ENCODE measurements at places on chromosomes 5 and 9. TPM values are rescaled to one million over a fixed set of nuclear protein-coding genes. Genes with fewer than 3 reads are reported as not detected.

NDUFA8 gene
- total RNA-seq = 37.5 TPM

SLC6A18 gene
- not detected for total RNA-seq

PAEP gene
- total RNA-seq = not detected

GDA gene
- 1.3 TPM for total RNA-seq

ALDH1A1 gene
- total RNA-seq = 80.1 TPM

ITK gene
- 4.4 TPM for total RNA-seq

GRM6 gene
- total RNA-seq = not detected

PDE4D gene
- total RNA-seq = 28.2 TPM

GCNT4 gene
- 1.3 TPM for total RNA-seq

IL31RA gene
- not detected for total RNA-seq

DNA sequence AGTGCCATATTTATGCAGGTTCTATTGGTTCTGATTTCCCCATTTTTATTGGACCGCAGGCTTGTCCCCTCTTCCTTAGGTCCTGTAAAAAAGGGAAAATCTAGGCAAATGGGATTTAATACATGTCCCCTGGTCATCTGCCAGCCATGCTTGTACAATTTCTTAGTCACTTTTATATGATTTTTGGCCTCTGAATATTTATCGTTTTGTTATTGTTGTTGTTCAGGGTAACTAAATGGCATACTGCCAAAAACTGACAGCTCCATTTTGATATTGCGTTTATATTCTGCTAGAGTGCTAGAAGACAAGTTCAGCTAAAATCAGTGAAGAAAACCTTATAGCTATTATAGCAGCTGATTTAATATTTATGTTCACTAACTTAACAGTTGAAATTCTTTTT lies 770.2 kb upstream of the FAM174A start:
- no peak for DNase-seq

DNA sequence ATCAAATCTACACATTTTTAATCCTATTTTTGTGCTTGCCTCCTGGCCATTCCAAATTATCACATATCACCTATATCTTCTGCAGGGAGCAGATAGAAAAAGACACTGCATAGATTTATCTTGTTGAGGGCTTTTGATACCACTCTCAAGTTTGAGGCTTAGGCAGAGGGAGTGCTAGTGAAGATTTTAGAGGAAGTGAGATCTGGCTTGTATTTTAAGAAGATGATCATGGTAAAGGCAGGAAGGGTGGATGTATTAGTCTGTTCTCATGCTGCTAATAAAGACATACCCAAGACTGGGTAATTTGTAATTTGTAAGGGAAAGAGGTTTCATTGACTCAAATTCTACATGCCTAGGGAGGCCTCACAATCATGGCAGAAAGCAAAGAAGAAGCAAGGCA lies 220.9 kb upstream of the TUT7 start:
- DNase-seq = no peak

DNA sequence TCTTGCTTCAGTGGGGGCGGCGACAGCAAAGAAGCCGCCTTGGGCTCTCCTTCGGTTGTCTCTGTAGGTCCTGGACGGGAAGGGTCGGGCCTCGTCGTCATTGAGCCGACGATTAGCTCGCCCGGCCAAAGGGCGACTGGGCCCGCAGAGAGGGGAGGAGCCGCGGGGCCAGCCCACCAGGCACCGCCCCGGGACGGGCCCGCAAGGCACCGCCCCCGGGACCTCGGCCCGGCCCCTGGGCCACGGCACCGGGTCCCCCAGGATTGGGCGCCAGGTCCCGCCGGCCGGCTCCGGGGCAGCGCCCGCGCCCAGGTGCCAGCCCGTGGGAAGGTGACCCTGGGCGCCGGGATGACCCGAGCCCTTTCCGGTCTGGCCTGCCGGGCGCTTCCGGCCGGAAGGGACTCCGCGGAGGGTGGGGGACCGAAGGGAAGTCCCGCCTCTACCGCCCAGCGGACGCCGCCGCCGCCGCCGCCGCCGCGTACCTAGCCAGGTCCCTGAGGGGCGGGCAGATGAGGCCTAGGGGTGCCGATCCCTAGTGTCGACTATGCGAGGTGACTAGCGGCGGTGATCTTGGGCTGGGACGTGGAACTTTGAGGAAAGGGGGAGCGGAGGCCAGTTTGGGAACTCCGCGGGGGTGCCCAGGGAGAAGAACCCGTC lies at the start of the genes GBA2 and RGP1:
TSS of gene GBA2 (minus strand) at position 371 of the 657 bp plus-strand sequence. CDS start 524 bp downstream, outside the sequence.
TSS of gene RGP1 (plus strand) at position 430 of the 657 bp plus-strand sequence. CDS start 469 bp downstream, outside the sequence.
- DNase-seq = peak; percentile 63

DNA sequence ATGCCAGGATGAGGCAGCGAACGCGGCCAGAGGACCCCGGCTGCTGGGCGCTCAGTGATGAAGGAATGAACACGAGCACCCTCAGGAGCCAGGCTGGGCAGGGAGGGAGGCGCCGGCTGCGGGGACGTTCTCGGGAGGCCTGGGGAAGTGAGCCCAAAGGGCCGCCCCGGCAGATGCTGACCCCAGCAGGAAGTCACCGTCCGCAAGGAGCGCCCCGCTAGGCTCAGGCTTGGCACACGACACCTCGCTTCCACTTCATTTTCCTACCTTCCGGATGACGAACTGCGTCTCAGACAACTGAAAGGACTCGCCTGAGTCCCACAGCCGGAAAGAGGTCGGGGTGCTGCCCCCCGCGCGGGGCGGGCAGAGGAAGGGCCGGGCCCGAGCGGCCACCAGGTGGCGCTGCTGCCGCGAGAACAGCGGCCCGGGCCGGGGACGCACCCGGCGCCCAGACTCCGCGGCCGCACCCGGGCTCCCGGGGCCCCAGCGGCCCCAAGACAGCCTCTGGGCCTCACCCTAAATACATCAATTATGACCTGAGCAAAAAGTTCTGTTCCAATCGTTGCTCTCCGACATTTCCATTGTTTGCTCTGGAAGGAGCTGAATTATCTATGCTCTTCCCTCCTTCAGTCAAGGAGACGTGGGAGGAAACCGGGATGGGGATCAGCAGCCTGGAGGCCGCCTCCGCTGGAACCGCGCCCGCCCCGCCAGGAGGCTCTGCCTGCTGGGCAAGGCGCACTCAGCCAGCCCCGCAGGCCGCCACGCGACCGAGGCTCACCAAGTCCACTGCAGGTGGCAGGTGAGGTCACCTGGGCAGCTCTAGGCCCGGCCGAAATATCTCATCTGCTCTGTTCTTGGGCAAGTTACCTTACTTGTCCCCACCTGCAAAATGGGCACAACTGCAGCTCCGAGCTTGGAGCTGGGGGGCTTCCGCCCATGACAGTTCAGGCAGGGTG lies 107.0 kb downstream of the ZNF354C start:
- DNase-seq = no peak

- no peak for DNase-seq
These were observed 10.4 kb upstream of the SLC30A5 start for GRCh38 chr5:69083412-69083811.

GRCh38 chr9:15834541-15834940 lies 281.7 kb downstream of the CCDC171 start:
- no peak for DNase-seq

GRCh38 chr9:33265211-33265865 lies 489 bp downstream of the CHMP5 start:
- no peak for DNase-seq

DNA sequence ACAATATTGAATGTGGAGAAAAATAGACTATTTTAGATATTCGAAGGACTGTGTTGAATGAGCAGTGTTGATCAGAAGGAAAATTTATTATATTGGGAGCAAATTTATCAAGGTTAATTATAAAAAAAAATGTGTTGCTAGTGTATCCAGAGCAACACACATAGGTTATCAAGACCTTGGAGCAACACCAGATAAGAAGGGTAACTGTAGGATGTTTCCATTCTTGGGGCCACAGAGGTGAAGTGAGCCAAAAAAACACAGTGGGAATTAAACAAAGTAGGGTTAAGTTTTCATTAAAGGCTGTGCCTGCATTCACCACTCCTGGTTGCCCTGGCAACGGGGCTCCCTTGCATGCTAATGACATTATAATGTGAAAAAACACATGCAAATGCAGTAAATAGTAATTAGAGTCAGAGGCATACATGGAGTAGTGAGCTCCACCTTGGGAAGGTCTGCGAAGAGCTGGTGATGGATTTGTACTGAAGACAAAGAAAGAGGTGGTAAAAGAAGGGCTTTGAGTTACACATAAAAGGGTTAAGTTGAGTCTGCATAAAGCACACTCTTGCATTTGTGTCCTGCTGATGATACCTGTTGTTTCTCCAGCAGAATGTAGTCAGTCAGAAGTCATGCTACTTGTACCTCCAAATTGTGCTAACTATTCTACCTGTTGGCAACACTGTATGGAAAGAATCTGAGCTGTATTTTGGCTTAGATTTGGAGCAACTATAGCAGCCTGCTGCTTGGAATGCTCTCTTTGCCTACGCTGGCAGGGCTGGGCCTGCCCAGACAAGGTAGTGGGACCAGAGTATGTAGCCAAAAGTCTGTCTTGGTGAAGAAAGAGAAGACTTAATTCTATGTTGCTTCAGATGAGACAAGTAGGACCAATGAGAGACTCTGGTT lies 59.6 kb downstream of the ATG10 start:
- peak; percentile 47 for DNase-seq

DNA sequence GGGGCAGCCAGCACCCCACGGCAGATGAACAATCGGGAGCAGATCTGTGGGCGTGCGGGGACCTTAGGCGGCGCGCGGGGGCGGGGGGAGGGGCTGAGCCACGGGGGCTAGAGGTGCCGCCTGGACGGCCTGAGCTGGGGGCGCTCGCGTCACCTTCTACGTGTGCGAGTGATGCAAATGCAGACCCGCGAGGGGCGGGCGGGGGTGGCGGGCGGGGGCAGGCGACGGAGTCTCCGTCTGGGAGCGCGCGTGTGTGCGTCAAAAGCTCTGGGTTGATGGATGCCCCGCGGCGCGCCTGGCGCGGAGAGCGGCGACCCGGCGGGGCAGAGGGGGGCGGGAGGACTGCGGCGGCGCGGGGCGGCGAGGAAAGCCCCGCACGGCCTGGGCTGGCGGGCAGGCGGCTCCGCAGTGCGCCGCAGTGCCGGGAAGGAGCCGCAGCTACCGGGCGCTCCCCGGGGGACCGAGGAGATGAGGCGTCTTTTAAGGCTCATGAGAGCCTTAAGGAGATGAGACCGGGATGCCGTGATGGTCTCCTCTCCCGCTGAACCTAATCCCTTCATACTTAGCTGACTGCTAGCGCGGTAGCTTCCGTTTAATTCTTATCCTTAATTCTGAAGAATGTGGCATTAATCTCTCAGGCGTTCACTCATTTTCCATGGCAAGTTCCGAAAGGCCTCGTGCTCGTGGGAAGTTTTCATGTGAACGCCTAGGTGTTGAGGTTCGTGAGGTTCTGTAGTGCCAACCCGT lies 1.5 kb downstream of the SV2C start:
- no peak for DNase-seq

GRCh38 chr5:87164409-87164808 lies 103.3 kb upstream of the RASA1 start:
- no peak for DNase-seq

- DNase-seq = no peak
These were observed 104.7 kb upstream of the GABRP start for GRCh38 chr5:170678811-170679210.

DNA sequence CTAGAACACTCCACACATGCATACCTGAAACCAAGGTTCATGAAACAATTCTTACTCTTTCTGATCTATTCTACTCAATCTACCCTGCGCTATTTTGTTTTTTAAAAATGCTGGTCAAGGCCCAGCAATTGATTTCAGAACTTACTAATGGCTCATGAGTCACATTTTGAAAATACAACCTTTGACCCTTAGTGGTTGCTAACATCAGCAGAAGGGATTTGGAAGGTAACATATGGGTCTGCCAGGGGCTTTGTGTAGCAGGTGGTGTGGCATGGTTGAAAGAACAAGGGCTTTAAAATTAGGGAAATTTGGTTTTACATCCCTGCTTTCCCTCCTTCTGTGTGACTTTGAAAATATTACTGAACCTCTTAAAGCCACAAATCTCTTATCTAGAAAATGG lies 101.4 kb downstream of the ATG10 start:
- no peak for DNase-seq

DNA sequence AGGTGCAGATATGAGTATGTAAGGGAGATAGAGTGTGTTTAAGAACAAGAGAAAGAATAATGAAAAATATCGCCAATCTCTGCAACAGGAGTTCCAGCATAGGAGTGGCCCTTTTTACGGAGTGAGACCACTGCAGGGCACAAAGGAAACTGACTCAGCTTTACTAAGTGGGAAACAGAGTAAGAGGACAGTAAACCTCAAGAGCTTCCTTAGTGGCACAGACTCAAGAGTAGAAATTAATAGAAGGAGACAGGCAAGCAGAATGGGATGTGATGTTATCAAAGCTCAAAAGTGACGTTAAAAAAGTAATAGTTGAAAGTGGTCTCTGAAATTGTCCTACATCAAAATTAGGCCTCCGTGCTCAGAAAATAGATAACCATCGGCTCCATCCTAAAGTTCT lies 2.1 kb upstream of the SH3RF2 start:
- DNase-seq = no peak

DNA sequence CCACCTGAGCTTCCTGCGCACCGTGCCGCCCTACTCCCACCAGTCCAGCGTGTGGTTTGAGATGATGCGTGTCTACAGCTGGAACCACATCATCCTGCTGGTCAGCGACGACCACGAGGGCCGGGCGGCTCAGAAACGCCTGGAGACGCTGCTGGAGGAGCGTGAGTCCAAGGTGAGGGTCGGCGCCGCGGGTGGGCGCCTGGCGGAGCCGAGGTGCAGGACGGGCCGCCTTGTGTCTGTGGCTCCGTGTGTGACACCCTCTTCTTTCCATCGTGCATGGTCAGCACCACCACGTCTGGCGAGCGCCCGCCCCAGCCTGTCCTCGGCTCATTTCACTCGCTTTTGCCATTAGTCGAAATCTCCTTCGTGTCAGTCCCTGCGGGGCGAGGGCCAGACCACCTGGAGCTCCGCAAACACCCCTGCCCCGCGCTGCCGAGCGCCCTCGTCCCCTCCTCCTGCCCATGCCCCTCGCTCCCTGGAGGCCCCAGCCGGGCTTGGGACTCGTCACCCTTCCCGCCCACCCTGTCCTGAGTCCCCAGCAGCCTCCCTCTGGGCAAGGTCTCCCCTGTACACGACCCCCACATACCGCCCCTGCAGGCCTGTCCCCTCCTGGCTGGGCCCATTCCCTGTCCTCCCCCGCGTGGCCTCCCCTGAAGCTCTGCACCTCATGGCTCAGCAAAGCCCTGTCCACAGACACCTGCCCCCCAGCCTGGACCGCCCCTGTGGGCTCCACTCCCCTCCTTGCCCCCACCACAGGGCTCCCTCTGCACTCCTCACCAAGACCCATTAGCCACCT lies 7.0 kb downstream of the GRIN1 start:
- no peak for DNase-seq

DNA sequence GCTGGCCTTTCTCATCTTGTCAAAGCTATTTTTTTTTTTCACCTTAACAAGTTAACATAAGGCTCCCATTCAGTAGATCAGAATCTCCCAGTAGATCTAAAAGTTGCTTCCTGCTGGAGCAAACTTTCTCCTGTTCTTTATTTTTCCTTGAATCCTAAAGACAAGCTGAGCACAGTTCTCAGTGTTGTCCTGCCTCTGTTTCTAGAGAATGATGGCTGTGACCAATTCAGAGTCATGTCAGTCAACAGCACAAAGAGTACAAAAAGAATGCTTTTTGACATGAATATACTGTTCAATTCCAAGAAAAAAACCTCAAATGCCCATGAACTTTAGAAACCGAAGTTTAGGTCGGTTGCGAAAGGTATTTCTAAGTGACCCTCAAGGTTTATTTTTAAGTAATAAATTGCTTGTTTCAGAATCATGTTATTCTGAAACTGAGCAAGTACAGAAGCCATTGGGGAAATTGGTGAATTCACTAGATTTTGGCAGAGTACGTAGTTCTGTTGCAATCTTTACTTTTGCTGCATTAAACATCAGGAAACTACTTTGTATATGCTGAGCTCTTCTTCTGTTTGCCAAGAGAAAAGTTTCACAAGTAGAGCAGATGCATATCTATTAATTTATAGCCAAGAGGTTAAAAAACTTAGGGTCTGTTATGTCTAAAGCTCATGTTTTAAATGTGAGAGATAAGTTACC lies 161.7 kb upstream of the RPS23 start:
- DNase-seq = no peak
